ENCODE measurements at places on chromosomes 16 and 17.

DNA sequence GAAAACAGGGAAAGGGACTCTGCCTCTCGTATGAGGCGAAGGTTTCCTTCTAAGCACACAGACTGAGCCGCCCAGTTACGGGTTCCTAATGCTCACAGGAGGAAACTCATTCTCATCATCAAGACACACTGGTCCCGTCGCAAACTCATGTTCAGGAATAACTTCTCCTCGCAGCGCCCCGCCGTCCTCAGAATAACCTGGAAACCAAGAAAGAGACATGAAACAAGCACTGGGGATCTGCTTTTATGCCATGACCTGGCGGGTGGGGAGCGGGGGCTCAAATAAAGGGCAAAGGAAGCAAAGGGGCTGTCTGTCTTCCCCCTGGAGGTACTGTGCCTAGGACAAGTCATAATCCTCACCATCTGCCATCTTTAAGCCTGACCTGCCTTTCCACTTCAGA, 31.3 kb downstream of the WIPI1 start:
- no peak for DNase-seq

DNA sequence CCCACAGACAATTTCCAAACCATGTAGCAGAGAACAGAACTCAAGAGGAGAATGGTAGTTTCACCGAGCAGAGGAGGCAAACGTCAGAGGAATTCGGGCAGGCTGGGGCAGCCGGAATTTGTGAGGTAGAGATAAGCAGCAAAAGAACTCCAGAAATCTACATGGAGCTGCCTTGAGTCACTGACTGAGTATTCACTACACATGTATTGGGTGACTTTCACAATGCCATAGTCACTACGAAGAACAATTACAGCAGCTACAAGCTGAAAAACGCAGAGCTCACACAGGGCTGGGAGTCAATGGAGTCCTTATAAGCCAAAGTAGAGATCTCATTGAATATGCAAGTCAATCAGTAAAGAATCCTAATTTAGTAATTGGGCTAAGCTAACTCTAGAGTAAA, 13.4 kb downstream of the CMC2 start:
- DNase-seq = no peak

GRCh38 chr16:84291226-84291625, 3.5 kb upstream of the WFDC1 start:
- DNase-seq = no peak

DNA sequence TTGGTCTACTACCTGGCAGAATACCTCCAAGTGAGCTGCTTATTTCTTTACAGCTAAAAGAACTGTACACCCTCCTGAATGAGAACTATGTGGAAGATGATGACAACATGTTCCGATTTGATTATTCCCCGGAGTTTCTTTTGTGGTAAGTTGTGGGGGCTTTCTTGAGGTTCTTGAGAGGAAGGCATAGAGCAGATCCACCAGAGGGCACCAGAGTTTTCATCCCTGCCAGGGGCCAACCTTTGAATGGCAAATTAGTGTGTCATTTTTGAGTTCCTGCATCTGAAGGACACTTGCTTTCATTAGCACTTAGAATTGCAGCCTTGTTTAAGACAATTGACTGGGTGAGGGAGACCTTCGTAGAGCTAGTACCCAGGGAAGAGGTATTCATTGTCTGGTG, 35.0 kb downstream of the NMT1 start:
- DNase-seq = no peak

DNA sequence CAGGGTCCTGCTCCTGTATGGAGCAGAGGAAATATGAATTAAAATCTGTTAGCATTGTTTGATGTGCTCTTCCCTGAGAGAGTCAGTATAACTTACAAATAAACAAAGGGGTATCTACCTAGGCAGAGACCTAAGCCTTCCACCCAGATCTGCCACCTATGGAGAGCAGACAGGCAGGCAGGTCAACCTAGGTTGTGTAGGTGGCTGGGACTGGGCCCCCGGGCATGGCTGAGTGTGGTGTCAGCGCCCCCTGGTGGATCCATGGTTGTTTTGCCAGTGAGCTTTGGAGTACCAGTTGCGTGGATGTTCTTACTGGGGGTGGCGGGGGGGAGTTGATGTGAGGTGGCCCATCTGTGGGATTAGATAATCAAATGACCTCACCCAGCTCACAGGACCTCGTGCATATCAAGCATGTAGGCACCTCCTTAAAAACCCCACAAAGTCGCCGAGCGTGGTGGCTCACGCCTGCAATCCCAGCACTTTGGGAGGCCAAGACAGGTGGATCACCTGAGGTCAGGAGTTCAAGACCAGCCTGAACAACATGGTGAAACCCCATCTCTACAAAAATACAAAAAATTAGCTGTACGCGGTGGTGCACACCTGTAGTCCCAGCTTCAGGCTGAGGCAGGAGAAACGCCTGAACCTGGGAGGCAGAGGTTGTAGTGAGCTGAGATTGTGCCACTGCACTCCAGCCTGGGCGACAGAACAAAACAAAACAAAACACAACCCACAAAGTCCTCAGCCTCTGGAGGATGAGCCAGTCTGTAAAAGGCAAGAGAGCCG, 17.6 kb downstream of the DUS2 start:
- DNase-seq = peak; percentile 79

- no peak for DNase-seq
Observed at GRCh38 chr16:15790458-15790857, 66.4 kb downstream of the MYH11 start.

DNA sequence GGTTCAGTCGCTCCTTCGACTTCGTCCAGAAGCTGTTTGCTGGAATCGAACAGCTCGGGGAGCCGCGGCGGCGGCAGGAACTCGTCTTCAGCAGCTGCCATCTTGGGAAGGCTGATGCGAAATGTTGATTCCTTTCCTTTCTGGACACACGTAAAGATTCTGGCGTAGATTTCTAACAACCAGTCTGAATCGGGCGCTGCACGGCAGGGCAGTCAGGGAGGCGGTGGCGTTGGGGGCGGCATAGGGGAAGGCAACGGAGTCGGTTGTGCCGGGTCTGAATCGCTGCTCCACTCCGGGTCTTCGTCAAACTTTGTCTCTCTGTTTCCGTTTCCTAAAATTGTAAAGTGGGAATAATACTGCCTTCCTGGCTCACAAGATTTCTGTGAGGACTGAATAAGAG, 30.3 kb downstream of the TEX14 start:
- no peak for DNase-seq

DNA sequence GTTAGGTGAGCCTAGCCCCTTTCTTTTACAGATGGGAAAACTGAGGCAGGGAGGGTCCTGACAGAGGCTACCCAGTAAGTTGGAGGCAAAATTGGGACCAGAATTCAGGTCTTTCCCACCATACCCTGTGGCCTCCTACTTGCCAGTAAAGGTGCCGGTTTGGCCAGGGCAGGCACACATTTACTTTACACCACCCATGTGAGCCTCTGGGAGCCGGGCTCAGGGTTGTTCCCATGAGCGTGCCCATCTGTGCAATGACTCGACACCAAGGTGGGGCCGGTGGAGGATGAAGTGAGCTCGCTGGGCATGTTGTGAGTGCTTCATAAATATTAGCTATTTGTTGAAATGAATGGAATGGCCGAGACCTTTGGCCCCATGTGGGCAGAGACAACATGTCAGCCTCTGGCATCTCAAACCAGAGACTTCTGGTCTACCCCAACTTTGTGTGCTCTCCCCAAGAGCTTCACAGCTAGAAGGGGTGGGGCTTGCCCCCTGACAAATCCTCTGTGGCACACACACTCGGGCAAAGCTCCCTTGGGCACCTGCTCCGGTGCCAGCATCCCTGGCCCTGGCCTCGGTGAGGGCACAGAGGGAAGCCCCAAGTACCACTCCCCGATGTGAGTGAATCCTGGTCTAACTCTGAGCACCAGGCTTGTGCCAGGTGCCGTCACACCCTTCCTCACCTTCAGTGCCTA, 60.1 kb downstream of the SRCIN1 start:
- DNase-seq = no peak

GRCh38 chr17:62999736-63000135, 33.7 kb downstream of the TANC2 start:
- no peak for DNase-seq

GRCh38 chr16:13155780-13156179, 254.4 kb downstream of the SHISA9 start:
- DNase-seq = no peak

DNA sequence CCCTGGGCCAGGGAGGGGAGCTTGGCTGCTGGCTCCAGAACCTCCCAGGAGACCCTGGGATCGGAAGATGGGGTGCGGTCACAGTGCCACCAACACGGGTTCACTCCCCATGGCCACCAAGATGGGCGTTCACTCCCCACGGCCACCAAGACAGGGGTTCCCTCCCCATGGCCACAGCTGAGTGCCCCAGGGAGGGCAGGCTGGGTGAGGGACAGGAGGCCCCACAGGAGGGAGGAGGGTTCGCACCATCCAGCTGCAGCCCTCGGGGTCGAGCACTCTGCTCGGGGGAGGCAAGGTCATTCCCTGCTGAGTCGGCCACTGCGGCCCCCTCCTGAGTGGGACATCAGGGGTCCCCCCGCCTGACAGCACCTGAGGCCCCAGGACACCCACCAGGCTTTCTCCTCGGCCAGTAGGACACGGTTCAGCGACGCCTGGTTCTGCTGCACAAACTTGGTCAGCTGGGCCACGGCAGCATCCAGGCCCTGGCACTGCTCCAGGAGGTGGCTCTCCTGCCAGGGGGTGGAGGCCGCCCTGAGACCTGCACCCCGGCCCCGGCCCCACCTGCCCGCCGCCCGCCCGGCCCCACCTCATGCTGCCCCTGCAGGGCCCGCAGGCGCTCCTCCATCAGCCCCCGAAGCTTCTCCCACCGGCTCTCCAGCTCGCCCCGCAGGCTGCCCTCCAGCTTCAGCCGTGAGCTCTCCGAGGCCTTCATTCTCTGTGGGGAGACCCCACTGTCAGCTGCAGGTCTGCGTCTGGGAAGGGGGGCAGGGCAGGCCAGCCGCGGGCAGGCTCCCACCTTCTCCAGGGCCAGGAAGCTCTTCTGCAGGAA, 5.9 kb downstream of the CCDC154 start:
- DNase-seq = no peak

- DNase-seq = no peak
Observed at GRCh38 chr17:21005367-21005766, 37.4 kb downstream of the USP22 start.

DNA sequence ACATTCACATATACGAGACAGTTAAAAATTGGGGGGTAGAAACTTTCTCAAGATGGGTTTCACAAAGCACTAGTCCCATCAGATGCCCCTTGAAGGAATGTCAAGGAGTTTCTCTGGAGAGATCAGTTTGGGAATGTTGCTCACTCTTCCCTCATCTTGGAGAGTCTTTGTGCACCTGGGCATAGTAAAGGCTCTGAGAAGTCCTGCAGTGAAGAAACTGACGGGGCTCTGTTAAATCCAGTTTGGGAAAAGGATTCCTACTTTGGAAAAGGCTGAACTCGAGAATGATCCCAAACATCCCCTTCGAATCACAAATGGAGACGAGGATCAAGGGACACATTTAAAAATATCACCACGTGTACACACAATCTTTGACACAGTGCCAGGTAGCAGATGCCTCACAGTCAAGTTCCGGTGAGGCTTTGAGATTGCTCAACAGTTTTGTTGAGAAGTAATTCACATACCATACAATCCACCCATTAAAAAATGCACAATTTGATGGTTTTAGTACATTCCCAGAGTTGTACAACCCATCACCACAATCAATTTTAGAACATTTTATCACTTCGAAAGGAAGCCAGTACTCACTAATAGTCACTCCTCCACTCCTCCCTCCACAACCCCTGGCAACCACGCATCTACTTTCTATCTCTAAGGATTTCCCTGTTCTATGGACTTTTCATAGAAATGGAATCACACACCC, 203.4 kb upstream of the FOXF1 start:
- no peak for DNase-seq

DNA sequence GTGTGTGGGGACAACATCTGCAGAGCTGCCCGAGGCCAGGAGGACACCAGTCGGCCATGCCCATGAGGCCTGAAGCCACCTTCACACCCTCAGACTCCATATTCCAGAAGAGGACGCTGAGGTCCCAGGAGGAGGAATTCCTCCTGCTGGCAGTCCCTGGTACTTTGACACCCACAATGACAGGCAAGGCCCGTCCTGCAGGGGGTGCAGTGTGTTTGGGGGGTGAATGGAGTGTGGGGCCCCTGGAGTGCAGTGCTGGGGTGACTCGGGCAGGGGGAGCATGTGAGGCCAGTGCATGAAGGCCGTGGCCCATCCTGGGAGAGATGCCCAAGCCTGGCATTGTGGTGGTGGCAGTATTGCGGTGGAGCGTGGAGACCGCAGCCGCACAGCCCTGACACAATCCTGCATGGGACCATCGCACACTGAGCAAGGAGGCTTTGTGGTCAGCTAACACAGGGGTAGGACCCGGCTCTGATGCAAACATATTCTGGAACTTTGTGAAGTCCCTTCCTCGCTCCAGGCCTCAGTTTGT, 52.2 kb downstream of the ZDHHC7 start:
- DNase-seq = no peak

DNA sequence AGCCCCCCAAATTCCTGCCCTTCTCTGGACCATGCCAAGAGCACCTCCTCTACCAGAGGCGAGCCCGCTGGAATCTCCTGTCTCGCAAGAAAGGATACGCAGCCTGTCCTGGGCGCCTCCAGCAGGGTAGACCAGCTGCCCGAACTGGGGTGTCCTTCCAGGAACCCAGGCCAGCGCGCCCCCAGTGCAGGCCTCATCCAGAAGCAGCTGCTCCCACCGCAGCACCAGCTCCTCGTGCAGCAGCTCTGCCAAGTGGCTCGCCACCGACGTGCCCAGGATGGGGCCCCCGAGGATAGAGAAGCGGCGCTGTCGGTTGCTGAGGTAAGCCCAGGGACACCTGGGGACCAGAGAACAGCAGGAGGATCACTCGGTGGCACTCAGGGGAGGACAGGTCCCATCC, 4.8 kb downstream of the TAF1C start:
- DNase-seq = no peak

DNA sequence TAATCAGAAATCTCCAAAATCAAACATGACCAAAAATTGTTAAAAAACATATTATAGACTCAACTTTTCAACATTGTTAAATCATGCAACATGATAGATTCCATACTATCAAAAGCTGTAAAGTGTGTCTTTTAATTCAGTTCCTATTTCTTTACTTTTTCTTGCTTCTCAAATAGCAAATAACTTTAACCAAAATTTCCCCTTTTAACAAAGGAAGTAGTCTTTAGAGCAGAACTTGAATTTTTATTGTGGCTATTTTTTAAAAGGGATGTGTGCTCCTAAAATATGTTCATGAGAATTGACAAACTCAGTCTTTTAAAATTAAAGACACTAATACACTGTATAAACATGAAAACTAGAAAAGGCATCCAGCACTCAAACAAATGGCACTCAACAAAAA, 49.1 kb downstream of the SPAG9 start:
- DNase-seq = no peak

- no peak for DNase-seq
Observed at GRCh38 chr16:169014-169413, 3.2 kb downstream of the HBM start.

All from activated CD8-positive, alpha-beta memory T cell treated with anti-CD3 and anti-CD28 coated beads for 4 hours (primary cell).